ENCODE measurements at places on chromosomes 16 and 17.

- DNase-seq = no peak
Measured at GRCh38 chr16:12390074-12390605, 413.5 kb downstream of the CPPED1 start.

DNA sequence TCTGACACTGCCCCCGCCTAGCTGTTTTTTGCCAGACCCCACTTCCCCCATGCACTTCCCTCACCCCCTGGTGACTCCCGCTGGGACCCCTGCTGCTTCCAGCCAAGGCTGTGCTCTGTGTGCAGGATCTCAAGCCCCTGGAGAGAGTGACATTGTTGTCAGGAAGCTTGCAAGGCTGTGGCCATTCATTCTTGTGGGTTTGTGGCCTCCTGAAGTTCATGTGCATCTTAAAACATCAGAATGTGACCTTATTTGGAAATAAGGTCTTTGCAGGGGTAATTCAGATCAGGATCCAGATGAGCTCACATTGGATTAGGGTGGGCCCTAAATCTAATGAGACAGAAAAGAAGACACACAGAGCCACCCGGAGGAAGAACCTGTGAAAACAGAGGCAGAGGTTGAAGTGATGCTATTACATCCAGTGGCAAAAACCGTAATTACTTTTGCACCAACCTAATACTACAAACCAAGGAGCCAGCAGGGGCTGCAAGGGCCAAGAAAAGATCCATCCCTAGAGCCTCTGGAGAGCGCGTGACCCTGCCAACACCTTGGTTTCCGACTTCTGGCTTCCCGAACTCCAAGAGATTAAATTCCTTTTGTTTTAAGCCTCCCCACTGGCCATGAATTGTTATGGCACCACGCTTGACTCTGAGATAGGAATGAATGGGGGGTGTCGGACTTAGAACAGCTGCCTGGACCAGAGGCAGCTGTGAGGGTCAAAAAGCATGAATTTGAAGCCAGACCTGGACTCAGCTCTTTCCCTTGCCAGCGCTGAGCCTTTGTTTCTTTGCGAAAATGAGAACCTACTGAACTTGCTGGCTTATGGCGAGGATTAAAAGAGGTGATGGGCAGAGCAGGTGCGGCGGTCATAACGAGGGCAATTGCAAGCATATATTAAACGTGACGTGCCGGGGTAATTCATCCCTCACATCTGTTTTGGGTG is 75.5 kb downstream of the BMERB1 start:
- no peak for DNase-seq

DNA sequence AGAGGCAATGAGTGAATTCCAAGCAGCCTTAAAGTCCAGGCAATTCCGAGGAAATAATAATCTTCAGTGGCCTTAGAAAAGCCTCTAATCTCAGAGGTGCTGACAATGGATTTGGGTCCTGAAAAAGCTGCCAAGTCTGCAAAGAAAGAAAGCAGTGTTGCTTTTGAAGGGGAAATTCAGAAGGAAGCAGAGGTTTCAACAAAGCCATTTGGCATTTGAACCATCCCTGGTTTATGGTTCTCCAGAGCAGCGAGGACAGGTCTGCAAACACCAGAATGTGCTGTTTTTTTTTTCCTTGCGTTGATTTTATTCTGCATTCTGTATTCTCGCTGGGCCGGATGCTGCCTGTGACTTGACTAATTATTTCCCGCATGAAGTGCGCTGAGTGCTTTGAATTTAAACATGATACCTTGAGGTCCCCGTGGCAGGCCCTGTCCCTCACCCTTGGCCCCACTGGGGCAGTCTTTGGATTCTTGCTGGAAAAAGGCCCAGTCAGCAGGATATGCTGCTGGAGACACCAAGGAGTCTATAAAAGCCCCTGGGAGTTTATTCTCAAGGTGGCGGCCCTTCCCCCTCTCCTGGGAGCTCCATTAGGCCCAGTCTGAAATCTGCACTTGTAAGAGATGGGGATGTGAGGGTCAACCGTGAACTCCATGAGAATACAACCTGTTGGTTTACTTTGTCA is 338.3 kb downstream of the HAPSTR1 start:
- no peak for DNase-seq

- no peak for DNase-seq
Measured at GRCh38 chr16:86405319-86405718, 105.0 kb upstream of the FOXF1 start.

GRCh38 chr17:67041941-67042899 is 2.1 kb upstream of the CACNG1 start:
- peak; percentile 10 for DNase-seq

DNA sequence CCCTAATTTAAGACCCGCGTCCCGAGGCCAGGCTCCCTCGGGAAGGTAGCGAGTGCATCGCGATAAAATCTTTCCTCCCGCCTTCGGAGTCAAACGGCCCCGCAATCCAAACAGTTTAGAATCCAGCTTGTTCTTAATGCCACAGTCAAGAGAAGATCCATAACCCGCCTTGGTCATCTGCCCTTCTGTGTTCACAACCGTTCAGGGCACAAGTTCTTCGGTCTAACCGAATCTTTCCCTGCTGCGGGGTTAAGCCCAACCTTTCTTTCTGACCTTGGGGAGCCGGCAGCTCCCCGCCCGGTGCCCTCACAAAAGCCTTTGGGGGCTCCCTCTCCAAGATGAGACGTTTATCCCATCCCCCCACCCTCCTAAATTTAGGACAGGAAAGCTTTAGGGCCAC is 30.3 kb downstream of the CPSF4L start:
- no peak for DNase-seq

DNA sequence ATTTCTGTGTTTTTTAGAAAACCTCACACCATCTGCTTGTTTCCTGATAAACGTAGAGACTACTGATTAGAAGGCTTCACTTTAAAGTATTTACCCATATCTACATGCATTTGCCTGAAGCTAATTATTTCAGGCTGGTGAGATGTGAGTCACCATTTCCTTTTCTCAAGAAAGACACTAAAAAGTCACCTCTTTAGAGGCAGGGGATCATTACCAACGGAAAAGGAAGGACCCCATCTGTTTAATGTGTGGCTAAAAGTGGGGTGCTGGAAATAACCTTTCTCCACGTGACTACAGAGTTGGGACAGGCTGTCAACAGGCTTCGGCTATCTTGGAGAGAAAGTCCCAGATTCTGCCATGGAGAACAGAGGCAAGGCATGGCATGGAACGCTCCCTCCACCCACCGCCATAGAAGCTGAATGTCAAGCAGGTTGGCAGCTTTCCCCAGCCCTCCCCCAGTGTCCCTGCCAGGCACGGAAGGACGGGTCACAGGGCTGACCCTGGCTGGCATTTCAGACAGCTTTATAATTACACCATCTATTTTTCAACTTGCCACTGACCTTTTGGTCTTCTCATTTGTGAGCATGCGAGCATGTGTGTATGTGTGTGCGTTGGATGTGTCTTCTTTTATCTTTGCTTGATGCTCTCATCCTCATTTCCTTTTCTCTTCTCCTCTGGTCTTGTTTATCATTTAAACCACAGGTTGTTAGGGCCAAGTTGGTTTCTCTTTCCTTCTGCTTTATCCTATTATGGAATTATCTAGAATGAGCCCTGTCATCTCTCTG is 157.0 kb downstream of the CPPED1 start:
- no peak for DNase-seq

GRCh38 chr16:25679511-25679910 is 12.2 kb upstream of the HS3ST4 start:
- no peak for DNase-seq

- DNase-seq = no peak
Measured at GRCh38 chr17:4812690-4813089, 5.7 kb downstream of the PLD2 start.

DNA sequence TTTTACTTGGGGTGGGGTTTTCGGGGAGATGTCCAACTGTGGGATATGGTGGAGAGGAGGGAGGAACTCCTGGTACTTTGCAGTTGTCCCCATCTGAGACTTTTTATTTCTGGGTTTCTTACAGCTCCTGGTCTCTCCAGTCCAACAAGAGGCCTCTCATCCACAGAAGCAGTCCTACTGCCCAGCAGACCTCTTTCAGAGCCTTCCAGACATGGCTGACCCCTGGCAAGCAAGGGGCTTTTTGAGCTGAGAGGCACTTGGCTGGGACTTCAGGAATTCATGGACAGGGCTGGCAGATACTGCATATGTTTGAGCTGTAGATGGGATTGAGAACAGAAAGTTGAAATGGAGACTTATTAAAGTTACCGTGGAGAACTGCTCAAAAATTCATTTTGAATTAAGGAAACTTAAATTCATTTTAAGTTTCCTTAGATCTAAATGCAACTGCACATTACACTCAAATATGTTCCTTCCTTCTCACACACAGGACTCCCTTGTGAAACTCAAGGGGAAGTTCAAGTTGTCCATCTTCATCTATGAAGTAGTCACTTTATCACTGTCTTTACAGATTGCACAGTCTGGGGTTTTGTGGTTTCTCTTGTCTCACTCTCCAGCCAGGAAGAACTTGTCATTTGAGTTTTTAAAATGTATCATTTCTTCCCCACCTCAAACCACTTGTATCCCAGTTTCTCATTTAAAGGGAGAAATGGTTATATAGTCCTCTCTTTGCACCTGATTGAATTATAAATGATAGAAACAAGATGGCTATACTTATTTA is 1.1 kb downstream of the LASP1NB start:
- no peak for DNase-seq

DNA sequence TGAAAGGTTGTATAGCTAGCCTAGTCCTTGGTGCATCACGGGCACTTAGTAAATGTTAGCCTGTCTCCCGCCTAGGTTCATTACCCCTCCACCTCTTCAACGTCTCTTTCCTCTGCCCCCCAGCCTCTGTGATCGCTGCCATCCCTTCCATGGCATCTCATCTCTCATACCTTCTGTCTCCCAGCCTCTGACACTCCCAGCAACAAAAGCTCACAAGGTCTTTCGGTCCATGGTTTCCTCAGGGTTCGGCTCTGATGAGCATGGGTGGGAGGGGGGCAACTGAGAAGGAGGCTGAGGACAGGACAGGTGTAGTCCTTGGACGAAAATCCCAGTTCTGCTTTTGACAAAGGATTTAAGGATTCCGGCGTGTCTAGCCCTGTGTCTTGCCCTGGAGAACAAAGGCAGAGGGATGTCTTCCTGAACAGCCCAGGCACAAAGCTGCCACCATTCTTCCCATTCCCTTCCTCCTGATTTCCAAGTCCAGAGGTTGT is 16.7 kb downstream of the CCR7 start:
- no peak for DNase-seq

DNA sequence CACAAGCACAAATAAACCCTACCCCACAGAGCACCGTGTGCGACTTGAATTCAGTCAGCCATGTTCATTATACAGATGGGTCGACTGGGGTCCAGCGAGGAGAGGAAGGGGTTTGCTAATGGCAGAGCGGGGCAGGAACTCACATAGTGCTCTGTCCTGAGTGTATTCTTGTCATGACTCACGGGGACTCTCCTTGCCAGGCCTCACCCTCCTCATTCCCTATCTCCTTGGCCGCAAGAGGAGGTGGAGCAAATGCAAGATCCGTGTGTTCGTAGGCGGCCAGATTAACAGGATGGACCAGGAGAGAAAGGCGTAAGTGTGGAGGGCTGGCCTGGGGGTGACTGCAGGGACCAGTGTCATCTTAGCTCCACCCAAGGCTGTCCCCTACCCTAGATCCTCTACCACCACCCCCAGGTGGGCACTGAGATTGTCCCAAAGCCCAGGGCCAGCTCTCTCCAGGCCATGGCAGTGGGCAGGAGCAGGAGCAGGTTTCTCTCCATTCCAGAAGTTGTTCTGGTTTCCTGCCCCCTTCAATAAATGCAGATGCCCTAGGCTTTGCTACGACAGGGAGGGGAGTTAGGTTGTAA is 29.4 kb downstream of the SLC12A3 start:
- no peak for DNase-seq

DNA sequence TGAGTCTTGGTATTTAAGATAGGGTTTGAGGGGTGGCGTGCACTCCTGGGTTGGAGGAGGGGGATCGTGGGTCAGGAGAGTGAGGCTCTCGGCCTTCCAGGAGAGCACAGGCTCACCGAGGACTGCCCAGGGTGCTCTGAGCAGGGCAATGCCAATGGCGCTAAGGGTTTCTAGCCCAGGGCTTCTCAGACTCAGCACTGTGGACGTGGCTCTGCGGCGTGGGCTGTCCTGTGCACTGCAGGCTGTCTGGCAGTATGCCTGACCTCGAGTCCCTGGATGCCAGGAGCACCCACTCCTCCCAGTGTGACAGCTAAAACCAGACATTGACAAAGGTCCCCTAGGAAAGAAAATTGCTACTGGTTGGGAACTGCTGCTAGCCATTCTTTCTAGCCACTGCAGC is 37.2 kb upstream of the ENDOV start:
- no peak for DNase-seq
